CD4-positive, alpha-beta T cell treated with Interleukin-2 at 100 ng/mL for 4 hours (primary cell): ENCODE measurements at places on chromosomes 12 and 14.

DNA sequence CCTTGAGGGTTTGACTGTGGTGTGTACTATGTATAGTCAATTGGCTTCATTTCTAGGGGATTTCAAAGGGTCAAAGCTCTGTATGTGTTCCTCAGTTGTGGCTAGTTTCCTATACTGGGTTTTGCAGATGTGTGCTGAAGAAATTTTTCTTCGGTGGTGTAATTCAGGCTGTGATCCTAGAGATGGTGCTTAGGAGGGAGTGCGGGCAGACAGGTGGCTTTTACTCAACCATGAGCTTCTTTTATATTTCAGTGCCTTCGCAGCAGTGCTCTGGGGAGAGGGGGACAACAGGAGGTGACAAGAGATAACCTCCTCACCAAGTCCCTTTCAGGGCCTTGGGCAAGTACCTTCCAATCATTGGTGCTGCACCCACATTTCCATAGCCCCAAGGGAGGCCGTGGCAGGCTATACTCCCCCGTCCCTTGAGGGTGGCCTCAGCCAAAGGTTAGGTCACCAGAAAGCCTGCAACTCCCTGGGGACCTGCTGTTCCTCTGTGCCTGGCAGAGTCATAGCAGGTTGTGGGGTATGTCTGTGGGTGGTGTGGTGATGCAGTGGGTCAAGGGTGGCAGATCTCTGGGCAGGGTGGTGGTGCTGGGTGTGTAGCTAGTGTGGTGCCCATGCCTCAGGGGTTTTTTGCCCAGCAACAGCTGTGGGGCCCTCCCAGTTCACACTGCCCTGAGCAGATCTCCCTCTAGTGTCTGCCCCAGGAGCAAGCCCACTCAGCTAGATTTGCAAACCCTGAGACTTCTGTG is 37.0 kb upstream of the TMX1 start:
- no peak for DNase-seq

DNA sequence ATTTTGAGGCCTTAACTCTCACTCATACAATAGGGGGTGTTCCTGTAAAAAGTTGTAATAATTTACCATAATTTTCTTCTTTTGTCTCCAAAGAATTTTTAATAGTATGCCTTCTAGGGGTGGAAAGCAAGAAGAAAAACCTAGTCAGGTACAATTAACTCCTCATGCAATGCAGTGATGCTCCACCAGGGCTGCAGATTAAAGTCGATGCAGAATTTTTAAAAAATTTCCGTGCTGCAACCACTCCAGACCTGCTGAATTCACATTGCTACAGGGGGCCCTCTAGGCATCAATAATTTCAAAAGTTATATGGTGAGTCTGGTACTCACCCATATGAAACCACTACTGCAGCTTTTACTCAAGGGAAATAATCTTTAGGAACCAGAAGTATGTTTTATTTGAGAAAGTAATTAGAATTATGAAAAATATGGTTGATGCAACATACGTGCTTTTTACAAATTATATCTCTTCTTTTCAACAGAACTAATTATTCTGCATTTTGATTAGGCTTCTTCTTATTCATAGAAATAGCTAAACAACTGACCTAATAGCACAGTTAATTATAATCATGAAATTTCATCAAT is 353.2 kb downstream of the BCAT1 start:
- no peak for DNase-seq

DNA sequence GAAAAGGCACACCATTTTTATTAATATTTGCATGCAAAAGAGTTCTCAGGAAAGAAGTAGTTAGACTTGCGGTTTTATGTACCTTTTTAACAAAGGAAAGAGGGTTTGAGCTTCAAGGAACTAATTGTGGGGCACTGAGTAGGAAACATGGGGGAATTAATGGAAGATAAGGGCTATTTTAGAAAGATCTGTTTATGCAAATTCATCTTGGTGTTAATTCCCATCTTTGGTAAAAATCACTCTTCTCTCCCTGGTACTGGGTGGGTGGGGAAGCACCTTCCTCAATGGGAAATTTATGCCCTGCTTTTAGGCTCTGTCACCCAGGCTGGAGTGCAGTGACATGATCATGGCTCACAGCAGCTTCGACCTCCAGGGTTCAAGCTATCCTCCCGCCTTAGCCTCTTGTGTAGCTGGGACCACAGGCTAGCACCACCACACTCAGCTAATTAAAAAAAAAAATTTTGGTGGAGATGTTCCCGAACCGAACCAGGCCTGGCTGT is 30.1 kb upstream of the RESF1 start:
- peak; percentile 34 for DNase-seq

GRCh38 chr12:97169889-97170567 is 263.0 kb downstream of the NEDD1 start:
- DNase-seq: no peak

DNA sequence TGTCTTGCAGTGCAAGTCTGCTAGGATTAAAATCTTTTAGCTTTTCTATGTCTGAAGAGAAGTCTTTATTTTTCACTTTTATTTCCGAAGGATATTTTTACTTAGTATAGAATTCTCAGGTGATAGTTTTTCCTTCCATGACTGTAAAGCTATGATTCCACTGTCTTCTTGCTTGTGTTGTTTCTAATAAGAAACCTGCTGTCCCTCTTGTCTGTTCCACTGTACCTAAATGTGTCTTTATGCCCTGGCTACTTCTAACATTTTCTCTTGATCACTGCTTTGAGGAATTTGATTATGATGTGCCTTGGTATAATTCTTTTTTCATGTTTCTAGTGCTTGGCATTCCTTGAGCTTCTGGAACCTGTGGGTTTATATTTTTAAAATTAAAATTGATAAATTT is 228.7 kb downstream of the CACNA1C start:
- DNase-seq: no peak

DNA sequence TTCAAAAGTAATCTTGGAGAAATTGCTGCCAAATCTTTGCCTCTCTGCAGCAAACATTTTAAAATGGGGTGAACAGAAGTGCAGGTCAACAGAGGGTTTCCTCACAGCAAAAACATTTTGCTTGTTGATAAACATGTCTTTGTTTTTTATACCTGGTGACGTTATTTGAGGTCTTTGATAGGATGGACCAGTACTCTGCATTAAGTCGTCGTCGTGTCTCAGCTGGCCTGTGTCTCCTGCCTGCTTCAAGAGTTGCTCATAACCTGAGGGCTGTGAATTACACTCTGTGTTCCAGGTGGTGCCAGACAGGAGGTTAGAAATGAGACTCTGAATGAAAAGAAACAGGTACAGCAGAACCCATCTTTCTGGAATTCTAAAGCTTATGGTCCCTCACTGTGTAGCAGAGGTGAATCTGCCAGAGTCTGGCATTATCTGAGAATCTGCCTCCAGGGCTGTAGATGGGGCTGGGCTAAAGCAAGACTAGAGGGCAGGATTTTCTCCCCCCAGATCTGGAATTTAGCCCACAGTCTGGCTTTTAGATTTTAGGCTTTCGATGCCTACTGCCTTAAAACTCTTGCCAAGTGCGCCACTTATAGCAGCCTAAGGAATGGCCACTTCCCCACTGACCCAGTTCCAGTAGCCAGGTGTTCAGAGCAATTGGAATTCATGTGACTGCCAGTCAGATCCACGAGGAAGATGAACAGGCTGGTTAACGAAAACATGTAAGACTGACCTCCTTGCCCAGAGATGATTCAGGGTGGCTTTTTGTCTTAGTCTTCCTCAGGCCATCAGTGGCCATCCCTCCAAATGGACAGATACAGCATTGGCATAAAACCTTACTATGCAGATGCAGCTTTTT is 161.2 kb downstream of the PRKCH start:
- no peak for DNase-seq

GRCh38 chr12:26396402-26396801 is 201.0 kb downstream of the SSPN start:
- no peak for DNase-seq

- no peak for DNase-seq
These were observed 798.8 kb downstream of the SLC16A7 start for GRCh38 chr12:60394665-60395064.

GRCh38 chr12:49342914-49343731 is 3.6 kb upstream of the DNAJC22 start:
- DNase-seq: peak; percentile 35

- DNase-seq: no peak
These were observed 16.6 kb downstream of the ZFYVE21 start for GRCh38 chr14:103731916-103732867.

DNA sequence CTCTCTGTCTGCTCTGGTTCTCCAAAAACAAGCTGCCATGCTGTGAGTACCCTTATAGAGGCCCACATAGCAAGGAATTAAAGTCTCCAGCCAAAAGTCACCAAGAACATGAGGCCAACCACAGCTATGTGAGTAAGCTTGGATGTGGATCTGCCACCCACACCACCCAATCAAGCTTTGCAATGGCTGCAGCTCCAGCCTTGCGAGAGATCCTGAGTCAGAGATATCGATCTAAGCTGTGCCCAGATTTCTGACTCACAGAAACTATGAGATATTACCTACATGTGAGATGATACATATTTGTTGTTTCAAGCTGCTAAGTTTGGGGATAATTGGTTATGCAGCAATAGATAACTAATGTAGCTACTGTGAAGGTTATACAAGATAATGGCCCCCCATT is 15.5 kb upstream of the TMEM233 start:
- no peak for DNase-seq

DNA sequence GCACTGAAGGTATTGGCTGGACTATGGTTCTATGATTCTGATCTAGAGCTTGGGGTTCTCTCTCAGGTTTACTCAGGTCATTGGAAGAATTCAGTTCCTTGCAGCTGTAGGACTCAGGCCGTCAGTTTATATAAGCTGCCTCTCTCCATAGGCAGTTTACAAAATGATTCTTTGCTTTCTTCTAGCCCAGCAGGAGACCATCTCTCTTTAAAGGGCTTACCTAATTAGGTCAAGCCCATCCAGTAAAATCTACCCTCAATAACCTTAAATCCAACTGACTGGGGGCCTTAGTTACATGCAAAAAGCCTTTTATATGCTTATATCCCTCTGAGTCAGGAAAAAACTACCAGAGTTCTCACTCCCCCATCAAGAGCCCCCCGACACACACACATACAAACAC is 80.5 kb upstream of the GARIN6 start:
- DNase-seq: no peak

DNA sequence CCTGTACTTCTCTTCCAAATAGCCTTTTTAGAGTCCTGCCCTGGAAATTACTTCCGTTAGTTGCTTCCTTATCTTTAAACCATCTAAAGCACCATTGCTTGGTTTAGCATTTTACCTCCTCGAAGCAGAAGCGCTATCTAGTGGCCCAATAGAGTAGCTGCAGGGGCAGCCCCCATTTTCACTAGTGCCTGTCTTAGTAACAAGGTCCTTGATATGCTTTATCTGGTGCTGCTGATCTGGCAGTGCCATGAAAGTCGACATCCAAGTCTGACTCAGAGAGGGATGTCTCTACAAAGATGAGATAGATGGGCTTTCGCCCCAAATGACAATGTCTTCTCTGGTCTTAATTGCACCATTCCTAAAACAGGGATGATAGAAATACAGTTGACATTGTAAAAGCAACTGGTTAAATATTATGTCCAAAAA is 25.0 kb upstream of the CIT start:
- DNase-seq: peak; percentile 78

DNA sequence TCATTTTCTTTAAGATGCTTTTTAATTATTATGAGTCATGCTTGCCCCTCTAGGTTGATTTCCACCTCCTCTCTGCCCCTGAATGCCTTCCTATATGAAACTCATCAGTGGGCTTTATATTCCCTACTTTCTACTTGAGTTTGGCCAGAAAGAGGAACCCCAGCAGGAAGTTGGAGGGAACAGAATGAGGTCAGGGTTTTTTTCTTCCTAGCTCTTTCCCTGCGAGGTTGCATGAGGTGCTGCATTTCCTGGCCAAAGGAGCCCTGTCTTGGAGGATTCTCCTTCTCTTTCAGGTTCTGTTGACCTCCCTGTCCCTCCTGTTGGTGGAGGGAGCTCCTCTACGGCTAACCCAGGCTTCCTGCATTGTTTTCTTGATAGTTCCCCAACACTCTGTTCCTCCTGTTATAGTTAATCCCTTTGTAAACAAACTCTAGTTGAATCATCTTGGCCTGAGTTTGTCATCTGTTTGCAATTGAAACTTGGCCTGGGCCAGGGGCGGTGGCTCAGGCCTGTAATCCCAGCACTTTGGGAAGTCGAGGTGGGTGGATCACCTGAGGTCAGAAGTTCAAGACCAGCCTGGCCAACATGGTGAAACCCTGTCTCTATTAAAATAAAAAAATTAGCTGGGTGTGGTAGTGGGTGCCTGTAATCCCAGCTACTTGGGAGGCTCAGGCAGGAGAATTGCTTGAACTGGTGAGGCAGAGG is 15.3 kb upstream of the SPIC start:
- DNase-seq: no peak

DNA sequence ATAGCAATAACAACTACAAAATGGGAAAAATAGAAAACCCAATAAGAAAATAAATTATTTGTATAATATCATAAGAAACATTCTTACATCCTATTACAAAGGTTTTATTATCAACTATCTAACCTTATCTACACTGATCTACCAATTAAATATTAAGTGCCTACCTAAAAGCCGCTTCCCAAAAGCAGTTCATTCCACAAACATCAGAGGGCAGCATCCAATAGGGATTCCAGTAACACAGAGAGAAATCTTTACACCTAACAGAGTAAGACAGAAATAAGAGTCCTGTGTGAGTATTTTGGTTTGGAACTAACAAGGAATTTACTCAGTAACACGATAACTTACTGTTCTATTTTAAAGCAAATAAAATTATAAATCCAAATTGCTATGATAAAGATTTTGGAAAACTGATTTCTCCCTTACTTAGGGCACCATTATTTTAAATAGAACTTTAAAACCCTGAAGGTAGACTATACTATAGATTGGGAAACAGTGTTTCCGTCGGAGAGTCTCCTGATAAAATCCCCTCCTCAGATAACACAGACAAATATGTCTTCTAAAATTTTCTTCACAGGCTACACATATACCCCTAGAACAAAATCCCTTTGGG is 15.0 kb downstream of the GXYLT1 start:
- peak; percentile 49 for DNase-seq

DNA sequence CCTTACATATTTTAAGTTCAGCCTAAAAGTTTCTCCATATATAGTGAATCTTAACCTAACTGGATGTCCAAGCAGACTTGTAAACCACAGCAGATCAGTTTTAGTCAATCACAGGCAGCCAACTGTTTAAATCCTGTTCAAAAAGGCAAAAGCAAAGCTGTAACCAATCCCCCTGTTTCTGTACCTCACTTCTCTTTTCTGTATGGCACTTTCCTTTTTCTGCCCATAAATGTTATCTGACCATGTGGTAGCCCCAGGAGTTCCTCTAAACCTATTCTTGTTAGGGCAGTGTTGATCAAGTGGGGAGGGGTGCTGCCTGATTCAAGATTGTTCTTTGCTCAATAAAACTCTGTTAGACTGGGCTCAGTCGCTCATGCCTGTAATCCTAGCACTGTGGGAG is 8.5 kb upstream of the DACT1 start:
- no peak for DNase-seq

- no peak for DNase-seq
These were observed 176.7 kb downstream of the KLHL28 start for GRCh38 chr14:44785096-44785495.
